Activated CD4-positive, alpha-beta T cell treated with anti-CD3 and anti-CD28 coated beads, Interleukin-2, amount 50 U/mL, for 1 hour (primary cell): ENCODE measurements at places on chromosomes 1 and 21.

DNA sequence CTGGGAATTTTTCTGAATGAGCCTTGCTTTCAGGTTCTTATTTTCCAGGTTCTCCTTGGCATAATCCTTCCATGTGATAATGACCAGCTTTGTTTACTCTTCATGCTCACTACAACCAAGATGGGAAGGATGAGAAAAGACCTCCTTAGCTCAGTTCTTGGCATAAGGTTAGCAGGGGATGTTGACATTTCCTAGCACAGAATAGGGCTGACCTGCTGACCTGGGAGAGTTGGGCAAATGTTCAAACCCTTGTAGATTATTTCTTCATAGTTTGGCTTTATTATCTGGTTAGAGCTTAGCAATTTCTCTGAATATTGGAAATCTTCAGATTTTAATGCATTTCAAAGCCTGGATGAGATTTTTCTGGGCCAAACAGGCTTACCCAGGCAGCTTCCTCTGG is 23.6 kb upstream of the SYT6 start:
- DNase-seq, result no peak

- DNase-seq, result no peak
Observed at GRCh38 chr1:89516055-89516454, 8.6 kb upstream of the LRRC8B start.

GRCh38 chr1:55213151-55213884 is 1.8 kb downstream of the USP24 start:
- no peak for DNase-seq

DNA sequence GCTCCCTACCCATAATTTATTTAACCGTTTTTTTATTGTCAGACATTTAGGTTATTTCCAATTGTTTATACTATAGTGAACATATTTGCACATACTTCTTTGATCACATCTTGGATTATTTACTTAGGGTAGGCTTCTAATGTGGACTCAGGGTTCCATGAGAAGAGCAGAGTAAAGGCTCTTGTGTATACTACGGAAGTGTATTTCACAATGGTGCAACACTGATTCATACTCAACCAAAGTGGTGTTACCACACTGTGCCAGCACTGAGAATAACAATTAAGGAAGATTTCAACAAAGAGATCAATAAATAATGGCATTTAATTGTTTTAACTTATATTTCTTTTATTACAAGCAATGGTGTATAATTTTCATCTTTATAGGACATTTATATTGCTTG is 251.2 kb downstream of the ZNF326 start:
- no peak for DNase-seq

DNA sequence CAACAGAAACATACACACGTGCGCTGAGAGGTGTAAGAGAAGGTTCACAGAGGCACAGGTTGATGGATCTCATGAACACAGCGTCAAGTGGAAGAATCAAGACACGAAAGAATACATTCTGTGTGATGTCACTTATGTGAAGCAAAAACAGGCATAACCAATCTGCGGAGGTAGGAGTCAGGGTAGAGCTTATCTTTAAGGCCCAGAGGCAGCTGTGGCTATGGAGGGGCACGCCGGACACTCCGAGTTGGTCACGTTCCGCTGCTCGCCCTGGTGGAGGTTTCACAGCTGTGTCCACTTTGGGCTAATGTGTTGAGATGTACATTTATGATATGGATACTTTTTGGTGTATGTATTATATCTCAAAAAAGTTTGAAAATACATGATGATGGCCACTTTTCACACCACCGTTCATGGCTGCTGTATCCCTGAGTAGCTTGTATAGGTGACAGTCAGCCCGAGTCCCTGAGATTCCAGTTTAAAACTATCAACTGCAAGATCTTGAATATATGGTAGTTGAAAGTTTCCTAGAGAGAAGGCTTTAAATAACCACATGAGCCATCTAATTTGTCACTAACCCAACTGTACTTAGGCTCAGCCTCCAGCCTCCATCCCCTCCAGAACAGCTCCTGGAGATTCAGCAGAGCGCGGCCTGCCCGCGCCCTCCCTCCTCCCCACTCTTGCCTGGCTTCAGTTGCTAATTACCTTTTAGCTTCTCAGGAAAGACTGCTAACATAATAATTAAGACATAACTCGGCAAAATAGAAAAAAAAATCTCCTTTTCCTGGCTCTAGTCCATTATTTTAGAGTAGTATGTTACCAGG is 6.7 kb upstream of the ADARB1 start:
- no peak for DNase-seq

- no peak for DNase-seq
Observed at GRCh38 chr1:171864308-171864707, 23.0 kb downstream of the DNM3 start.

DNA sequence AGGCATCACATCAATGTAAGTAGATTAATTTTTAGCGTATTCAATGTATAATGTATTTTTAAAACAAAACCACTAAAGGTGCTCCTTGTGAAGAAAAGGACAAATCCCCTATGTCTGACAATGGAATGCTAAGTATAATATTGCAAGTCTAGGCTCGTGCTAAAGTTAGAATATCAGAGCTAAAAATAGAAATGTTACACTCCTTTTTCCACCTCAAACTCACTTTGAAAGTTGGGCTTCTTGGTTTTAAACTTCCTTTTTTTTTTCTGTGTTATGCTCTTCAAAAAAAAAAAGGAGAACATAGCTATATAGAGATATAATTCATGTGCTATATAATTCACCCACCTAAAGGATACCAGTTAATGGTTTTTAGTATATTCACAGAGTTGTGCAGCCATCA is 3.6 kb upstream of the SERBP1 start:
- DNase-seq, result no peak

DNA sequence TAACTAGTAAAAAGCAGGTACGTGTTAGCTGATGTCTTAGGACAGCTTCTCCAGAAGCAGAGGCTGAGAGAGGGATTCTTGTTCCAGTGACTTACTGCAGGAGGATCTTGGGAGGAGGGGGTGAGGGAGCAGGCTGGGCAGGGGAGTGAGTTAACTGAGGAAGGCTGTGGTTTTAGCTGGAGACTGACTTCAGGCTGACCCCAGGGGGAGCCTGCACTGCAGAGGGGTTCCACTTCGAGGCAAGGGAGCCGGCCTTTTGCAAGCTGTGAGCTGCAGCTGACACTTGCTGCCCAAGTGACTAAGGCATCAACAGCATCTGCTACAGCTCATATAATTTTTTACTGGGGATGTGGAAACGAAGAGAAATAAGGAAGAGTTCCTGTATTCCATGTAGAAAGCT is 50.4 kb upstream of the SOD1 start:
- no peak for DNase-seq

DNA sequence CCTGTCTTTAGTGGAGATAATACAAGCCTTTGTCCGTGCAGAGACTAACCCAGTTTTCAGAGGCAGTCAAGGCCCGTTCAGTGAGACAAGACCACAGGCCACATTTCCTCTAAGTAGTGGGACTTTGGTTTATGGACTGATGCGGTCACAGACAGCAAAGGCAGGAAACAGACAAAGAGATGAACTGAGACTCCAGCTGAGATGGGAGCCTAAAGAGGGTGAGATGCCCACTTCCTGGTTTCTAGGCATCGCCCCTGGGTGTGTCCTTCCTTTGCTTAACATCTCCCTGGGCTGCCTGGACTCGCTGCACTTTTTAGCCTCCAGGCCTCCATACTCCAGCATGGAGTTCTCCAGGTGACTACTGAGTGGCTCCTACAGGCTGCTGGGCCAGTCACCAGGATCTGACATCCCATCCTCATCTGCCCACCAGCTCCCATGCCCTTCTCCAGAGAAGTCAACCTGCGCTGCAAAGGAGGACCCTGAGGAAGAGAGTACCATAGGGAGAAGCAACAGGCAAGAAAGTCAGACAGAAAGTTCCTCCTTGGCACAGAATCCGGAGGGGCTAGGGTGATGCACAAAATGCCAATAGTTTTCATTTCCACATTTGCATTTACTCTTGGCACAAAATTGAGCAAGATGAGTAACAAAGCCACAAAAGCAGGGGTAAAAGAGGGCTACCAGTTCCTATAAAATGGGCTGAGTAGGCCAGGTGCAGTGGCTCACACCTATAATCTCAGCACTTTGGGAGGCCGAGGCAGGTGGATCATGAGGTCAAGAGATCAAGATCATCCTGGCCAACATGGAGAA is 15.1 kb downstream of the THEMIS2 start:
- DNase-seq, result peak; percentile 29

DNA sequence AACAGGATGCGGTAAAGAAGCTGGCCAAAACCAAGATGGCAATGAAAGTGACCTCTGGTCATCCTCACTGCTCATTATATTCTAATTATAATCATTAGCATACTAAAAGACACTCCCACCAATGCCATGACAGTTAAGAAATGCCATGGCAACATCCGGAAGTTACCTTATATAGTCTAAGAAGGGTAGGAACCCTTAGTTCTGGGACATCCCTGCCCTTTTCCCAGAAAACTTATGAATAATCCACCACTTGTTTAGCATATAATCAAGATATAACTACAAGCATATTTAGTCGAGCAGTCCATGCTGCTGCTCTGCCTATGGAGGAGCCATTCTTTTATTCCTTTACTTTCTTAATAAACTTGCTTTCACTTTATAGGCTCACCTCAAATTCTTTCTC is 79.8 kb downstream of the DDX20 start:
- no peak for DNase-seq

DNA sequence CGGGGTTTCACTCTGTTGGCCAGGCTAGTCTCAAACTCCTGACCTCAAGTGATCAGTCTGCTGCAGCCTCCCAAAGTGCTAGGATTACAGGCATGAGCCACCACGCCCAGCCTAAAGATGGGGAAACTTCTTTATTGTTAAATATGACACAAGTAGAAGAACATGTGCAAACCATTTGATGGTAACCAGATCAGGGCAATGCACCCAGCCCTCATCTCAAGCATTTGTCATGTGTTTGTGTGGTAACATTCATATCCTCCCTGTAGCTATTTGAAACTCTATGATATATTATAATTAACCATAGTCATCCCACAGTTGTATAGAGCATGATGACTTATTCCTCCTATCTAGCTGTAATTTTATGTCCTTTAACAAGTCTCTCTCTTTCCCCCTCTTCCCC is 119.5 kb upstream of the TMPRSS2 start:
- DNase-seq, result no peak

DNA sequence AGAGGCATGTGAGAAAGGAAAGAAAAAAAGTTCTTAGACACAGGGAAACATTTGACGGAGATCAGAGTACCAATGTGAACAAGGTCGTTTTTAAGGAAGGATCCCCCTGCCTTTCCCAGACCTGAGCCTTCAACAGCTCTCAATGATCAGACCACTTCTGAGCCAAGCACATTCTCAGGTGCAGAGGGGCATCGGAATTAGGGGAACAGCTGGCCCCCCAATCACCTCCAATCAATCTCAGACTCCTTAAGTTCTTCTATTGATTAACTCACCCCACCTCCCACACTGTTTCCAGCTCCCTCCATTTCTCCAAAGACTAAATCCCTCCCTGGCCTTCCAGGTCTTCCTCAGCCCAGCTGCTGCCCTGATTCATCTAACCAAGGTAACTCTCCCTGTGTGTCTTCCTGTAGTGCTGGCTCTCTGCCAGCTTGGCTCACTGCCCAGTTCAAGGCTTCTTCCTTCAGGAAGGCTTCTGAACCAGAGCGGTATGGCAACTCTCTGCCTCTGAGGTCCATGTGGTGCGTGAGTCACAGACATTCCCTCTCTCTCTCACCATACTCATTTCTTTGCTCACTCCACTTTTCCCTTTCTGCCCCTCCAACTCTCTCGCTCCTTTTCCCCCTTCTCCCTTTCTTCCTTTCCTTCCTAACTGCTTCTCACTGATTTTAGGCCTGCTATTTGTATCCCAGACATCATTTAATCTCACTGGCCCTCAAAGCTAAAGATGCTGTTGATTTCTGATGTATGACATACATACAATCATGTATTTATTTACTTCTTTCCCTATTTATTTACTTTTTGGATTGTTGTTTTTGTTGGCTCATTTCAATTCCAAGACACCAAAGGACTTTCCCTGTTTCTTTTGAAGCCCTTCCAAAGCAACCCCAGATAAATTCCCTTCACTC is 18.1 kb downstream of the CFAP45 start:
- peak; percentile 24 for DNase-seq

- no peak for DNase-seq
Observed at GRCh38 chr1:204651843-204652421, 33.6 kb downstream of the LRRN2 start.

DNA sequence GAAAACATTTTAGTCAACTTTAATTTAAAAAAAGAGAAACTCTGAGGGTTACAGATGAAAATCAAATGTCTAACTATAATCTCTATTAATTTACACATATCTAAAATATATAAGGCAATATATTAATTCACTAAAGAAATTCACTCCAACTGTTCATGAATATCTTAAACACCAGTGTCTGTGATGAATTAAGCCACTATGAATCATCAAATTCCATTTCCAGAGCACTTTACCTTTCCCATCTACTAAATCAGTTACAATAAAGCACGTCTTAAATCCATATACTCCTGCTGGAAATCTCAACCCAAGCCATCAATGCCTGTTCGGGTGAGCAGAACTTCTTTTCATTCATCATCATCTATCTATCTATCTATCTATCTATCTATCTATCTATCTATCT is 4.3 kb downstream of the TAF5L start:
- DNase-seq, result no peak

GRCh38 chr1:154207262-154207661 is 1.1 kb upstream of the CFAP141 start:
- no peak for DNase-seq

DNA sequence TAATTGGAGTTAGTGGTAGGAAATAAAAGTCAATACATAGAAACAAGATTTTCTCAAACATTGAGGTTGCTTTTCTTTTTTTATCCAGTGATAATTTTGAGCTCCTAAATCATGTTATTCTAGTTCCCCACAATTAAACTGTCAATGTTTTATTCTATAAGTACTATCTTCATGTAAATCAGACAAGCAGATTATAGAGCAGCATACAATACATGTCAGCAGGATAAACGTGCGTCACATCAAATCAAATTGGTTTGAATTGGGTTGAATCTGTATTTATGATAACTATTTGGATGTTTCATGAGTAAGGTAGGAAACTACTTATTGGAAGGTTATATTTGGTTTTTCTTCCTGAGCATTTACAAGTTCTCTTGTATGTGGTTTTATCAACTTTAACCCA is 2028.7 kb downstream of the NCAM2 start:
- no peak for DNase-seq

DNA sequence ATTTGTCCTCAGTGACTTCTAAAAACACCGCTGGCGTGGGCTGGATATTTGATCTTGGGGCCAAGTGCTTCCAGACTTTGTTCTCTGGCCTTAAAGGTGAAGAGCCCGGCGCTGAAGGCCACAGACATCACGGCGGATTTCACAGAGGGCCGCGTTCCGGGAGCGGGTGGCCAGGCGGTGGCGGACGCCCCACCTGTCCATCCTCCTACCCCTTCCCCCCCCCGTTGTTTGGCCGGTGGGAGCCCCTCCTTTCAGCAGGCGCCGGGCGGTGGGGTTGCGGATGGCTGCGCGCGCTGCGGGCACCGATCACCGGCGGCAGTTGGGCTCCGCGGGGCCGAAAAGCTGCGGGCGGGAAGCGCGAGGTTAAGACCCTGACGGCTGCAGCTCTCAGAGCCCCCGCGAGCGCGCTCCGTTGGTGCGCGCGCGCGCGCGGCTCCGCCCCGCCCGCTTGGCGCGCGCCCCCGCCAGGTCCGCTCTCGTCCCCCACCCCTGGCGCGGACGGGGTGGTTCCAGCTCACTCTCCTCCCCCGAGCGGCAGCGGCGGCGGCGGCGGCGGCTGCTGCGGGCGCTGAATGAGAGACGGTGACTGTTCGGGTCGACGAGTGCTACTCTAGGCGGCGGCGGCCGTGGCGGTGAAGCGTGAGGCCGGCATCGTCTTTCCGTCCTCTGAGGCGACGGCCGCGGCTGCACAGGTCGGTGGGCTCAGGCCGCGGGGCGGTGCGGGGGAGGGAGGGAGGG is at the start of gene RALGPS2:
Gene RALGPS2, plus strand, starts transcription at position 517 of the 738 bp plus-strand sequence. CDS start 51,521 bp downstream, outside the sequence.
- DNase-seq, result peak; percentile 63

- no peak for DNase-seq
Observed at GRCh38 chr21:29318354-29318753, 19.6 kb downstream of the BACH1 start.

GRCh38 chr1:216596281-216596862 is 126.9 kb downstream of the ESRRG start:
- no peak for DNase-seq
